Esophagus muscularis mucosa (tissue), 4 donors: ENCODE measurements at places on chromosomes 1 and 21. TPM values are rescaled to one million over a fixed set of nuclear protein-coding genes. Genes with fewer than 3 reads are reported as not detected.
A peak's percentile ranks its signal among the peaks of the same experiment; 100 is the strongest.

DNA sequence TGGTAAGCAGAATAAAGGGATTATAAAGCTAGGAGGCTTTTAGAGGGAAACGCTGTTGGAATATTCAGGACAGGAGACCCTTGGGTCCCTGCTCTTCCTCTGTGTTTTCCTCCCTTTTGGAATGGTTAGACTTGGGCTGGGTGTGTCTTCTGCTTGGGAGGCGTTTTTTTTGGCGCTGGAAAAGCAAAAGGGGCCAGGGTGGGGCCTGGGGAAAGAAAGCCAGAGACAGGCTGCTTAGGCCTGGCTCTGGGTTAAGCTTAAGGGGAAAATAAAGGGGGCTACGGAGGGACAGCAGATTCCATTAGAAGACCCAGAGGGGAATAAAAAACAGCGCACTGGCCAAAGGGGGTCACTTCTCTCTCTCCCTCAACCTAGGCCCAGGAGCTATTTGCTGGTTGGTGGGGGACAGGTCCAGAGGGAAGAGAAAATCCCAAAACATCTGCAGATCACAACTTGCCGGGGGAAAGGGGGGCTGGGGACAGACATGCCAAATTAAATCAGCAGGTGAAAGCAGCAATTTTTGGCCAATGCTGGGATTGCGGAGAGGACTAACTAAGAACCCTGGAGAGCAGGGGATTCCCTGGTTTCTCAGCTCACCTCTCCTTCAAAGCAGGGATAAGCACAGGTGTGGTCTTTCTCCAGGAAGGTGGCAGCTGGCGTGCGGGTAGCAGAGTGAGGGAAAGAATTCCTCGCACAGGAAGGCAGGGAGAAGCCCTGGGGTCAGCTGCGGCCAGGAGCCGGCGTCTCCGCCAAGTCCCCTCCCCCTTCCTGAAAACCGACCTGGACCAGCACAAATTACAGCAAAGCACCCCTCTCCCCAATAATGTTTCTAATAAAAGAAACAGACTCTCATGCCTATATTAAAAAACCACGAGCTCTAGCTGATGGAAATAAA lies 82.2 kb upstream of the AK4 start:
- no peaks in the 10 kb centered on the region for H3K27me3 ChIP-seq
- peak overlapping the region; percentile 83 for H3K4me3 ChIP-seq
- no peak for DNase-seq
- peaks cover 59% of the 10 kb centered on the region for H3K4me1 ChIP-seq

Gene ICOSLG
- total RNA-seq, result 0.42 TPM

Gene CBS
- 9.1 TPM for total RNA-seq

DNA sequence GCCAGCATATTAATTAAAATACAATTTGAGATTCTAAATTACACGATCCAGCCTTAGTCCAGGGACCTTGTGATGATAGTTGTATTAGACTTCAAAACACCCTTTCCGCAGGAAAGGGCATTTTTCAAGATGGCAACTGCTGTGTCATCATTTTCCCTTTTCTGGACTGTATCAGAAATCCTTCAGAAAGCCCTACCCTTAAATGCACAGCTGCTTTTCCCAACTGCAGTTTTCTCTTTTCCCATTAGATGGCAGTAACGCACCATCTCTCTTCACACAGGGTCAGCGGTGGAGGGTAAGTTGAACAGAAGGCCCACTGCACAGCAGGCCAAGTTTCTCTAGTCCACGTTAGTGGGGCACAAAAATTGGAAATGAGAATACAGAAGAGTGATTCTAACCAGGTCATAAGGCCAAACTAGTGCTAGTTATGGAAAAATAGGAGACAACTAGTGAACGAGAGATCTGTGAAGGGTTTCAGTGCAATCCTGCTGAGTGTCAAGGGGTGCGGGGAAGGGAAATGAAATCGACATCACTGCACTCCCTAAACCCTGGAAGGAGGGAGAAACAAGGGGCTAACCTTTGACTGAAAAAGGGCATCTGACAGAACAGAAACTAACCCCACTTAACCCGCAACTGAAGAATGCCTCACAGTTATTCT lies 22.1 kb upstream of the TDRD10 start:
- H3K4me3 ChIP-seq, result no peak overlapping the region
- no peaks in the 10 kb centered on the region for H3K27me3 ChIP-seq
- peaks cover 29% of the 10 kb centered on the region for H3K4me1 ChIP-seq

Gene KDF1
- total RNA-seq, result not detected

Gene SPATA46
- not detected for total RNA-seq

Gene PTPRF
- total RNA-seq, result 65.8 TPM

- H3K4me1 ChIP-seq, result no peaks in the 10 kb centered on the region
- peaks cover 7% of the 10 kb centered on the region for H3K27me3 ChIP-seq
- no peak overlapping the region for H3K4me3 ChIP-seq
- DNase-seq, result no peak
- H3K36me3 ChIP-seq, result no peaks in the 10 kb centered on the region
Observed at GRCh38 chr1:201288765-201289164, 5.5 kb downstream of the PKP1 start.

Gene RHCE
- total RNA-seq, result not detected

- no peaks in the 10 kb centered on the region for H3K36me3 ChIP-seq
- H3K4me1 ChIP-seq, result no peaks in the 10 kb centered on the region
- no peak overlapping the region for H3K4me3 ChIP-seq
- no peaks in the 10 kb centered on the region for H3K27me3 ChIP-seq
- no peak overlapping the region for H3K27ac ChIP-seq
Observed at GRCh38 chr1:59498640-59499039, 201.7 kb downstream of the FGGY start.

Gene IFI44L
- 4.3 TPM for total RNA-seq

Gene LRRC53
- total RNA-seq, result not detected

Gene KIF14
- total RNA-seq, result not detected

DNA sequence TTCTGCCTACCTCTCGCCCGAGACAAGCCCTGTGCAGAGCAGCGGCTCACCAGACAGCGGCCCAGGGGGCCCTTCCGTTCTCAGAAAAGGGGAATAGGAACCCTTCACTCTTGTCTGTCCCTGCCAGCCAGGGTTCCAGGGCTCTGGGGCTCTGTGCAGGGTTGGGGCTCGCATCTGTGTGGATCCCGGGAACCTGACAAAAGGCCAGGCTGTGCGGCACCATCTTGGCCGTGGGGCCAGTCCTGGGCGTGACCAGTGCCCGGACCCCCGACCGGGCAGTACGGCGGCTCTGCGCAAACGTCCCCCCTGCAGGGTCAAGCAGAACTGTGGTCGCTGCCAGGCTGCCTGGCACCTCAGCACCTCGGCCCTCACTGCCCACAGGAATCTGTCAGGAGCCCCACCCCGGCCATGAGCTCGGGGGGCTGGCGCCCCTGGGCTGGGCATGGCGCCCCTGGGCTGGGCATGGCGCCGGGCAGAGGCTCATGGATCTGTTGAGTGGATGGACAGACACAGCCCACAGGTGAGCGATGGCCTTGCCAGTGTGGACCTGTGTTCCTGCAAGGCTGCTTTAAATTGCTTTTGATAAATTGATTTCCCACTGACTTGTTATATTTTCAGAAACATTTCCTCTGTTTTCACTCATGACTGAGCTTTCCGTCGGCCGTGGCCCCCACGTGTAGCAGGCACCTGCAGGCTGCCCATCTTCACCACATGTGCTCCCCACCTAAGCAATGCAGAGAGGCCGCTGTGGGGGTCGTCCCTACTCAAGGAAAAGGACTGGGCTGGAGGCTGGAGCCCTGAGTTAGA lies 59.0 kb downstream of the SLX9 start:
- H3K4me3 ChIP-seq, result no peak overlapping the region
- peaks cover 99% of the 10 kb centered on the region for H3K4me1 ChIP-seq
- H3K36me3 ChIP-seq, result no peaks in the 10 kb centered on the region
- DNase-seq, result no peak
- no peaks in the 10 kb centered on the region for H3K27me3 ChIP-seq
